ENCODE measurements at places on chromosomes 3 and 15. TPM values are rescaled to one million over a fixed set of nuclear protein-coding genes. Genes with fewer than 3 reads are reported as not detected.

Gene DLEC1
- 1.1 TPM for total RNA-seq

Gene LINGO1
- total RNA-seq, result not detected

Gene CEP70
- total RNA-seq, result 10.5 TPM

Gene CCR8
- 47.6 TPM for total RNA-seq

Gene CP
- total RNA-seq, result not detected

Gene AMT
- total RNA-seq, result 6.9 TPM

Gene OCA2
- total RNA-seq, result not detected

Gene SLC22A13
- 1.1 TPM for total RNA-seq

Gene PTPN9
- 34.0 TPM for total RNA-seq

Gene SPINT1
- total RNA-seq, result 3.7 TPM

Gene TERC
- 10.5 TPM for total RNA-seq

Gene TRANK1
- 41.8 TPM for total RNA-seq

- DNase-seq, result no peak
Measured at GRCh38 chr15:51475736-51476135, 134.3 kb downstream of the GLDN start.

- no peak for DNase-seq
Measured at GRCh38 chr3:115156046-115156654, 9.1 kb upstream of the ZBTB20 start.

GRCh38 chr15:58546635-58547627, 115.1 kb downstream of the LIPC start:
- no peak for DNase-seq

DNA sequence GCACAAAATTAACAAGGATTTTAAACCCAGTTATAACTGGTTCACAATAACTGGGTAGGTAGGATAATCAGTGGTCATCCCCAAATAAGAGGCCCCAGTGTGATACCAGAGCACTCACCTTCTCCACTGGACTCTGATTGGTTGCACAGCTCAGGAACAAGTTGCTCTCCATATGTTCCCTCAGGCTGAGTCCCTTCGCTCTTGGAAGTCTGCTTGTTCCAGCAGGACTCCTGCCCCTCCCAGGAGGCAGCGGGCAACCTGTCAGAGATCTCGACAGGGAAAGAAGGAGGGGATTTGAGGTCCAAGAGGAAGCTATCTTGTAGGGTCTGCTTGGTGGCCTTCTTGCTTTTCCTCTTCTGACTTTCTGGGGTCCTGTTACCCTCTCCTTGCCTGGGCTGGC, 51.6 kb upstream of the HEG1 start:
- no peak for DNase-seq

- DNase-seq, result no peak
Measured at GRCh38 chr3:133869586-133869985, 26.1 kb downstream of the RAB6B start.

GRCh38 chr3:174132421-174133042, 726.6 kb upstream of the NAALADL2 start:
- no peak for DNase-seq

GRCh38 chr3:28218071-28218916, 23.1 kb upstream of the CMC1 start:
- no peak for DNase-seq

GRCh38 chr15:38035701-38036100, 101.3 kb downstream of the TMCO5A start:
- DNase-seq, result no peak

DNA sequence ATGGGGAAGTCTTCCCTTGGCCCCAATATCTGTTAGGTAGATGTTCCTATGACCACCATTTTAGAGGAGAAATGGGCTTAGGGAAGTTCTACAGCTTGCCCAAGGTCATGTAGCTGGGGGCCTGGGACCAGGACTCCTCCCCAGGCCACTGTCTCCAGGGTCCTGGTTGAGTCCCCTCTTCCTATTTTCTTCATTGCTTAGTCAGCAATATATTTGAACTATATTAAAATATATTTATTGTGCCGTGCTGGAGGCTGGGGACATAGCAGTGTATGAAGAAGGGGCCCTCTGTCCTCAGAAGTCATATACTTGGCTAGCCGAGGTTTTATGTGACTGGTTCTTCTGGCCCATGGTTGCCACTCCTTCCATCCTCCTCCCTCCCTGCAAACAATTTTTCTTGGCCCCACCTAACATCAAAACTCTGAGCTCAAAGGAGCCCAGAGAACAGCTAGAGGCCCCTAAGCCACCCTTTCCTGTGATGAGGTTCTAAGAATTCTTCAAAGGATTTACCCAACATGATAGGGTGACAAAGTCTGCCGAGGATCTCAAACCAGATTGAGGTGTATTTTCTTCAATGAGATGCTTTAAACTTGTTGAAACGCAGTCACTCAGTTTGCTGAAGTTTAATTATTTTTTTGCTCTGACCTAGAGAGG, 121.2 kb upstream of the RASGRP1 start:
- peak; percentile 69 for DNase-seq

DNA sequence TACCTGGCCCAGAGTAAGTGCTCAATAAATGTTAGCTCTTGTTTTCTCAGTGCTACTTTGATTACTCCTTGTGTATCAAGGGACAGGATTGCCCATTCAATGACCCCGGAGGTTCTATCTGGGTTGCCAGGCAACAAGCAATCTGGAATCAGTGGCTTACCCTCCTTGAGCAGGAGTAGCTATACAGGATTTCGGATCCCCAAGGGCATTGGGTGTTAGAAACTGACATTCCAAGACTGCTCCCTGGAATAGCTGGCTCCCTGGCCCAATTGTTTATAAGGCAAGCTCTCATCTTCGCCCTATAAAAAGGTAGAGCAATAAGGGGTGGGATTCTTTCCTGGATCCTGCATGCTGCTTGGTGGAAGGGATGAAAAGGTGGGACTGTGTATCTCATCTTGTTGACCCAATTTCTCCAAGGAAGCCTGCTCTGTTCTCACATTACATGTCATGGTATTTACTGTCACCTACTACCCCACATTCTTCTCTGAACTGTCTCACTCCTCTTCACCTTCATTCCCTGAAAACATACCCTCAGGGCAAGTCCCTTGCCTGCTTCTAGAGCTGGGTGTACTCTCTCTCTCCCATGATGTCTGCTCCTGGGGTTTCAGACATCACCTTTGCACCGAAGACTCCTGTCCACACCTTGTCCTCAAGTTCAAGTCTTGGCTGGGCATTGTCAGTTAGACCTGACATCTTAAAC, 26.4 kb upstream of the SCN10A start:
- DNase-seq, result no peak

GRCh38 chr3:104180906-104181305, 1185.8 kb upstream of the ALCAM start:
- DNase-seq, result no peak

DNA sequence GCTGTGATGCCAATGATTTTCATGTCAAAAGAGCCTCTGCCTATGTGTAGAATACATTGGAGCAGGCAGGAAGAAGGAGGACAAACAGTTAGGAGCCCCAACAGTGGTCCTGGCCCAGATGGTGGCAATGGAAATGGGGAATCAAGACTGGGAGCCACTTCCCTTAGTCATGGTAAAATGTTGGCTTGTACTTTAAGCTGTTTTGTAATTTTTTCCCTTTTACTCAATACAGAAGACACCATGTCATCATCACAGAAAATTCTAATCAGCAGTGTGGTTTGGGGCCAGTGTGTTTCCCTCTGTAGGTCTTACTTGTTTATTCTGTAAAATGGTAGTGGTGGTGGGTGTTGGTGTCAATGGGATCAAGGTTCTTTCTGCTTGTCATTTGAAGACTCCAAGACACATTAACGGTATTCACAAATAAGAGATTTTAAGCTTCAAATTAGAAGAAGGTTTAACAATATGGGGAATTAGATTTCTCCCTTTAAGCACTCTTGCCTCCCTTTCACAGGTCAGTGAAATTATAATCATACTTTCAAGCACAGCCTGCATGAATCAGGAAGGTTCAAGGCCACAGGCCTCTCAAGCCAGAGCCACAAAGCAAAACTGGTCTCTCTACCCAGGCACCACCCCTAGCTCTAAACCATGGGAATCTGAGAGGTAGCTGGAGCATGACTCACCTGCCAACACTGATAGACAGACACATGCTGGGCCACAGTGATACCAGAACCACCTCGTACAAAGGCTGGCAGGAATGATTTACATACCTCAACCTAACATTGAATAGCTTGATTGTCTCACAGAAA, 24.9 kb downstream of the SIAH2 start:
- peak; percentile 57 for DNase-seq

- DNase-seq, result no peak
Measured at GRCh38 chr3:122219242-122219872, 35.9 kb downstream of the CASR start.

DNA sequence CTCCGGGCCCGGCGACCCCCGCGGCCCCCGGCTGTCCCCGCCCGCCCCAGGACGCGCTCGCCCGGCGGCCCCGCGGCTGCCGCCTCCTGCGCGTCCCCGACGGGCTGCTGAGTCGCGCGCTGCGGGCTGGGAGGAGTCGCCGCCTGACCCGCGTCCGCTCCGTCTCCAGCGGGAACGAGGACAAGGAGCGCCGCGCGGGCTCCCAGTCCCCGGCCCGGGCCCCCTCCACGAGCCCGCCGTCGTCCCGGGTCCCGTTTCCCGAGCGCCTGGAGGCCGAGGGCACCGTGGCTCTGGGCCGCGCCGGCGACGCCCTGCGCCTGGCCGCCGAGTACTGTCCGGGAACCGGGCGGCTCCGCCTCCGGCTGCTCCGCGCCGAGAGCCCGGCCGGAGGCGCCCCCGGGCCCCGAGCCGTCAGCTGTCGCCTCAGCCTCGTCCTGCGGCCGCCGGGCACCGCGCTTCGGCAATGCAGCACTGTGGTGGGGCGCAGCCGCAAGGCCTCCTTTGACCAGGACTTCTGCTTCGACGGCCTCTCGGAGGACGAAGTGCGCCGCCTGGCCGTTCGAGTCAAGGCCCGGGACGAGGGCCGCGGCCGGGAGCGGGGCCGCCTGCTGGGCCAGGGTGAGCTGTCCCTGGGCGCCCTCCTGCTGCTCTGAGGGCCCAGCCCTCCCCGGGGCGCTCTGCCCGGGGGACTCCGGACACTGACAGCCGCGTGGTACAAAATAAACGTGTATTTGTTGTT, 1.5 kb downstream of the C2CD4A start:
- DNase-seq, result no peak

GRCh38 chr3:190188197-190188596, 67.5 kb upstream of the P3H2 start:
- no peak for DNase-seq

- no peak for DNase-seq
Measured at GRCh38 chr3:55897573-55898224, 410.6 kb upstream of the WNT5A start.

GRCh38 chr15:74294010-74294409, 57.9 kb downstream of the CCDC33 start:
- no peak for DNase-seq

DNA sequence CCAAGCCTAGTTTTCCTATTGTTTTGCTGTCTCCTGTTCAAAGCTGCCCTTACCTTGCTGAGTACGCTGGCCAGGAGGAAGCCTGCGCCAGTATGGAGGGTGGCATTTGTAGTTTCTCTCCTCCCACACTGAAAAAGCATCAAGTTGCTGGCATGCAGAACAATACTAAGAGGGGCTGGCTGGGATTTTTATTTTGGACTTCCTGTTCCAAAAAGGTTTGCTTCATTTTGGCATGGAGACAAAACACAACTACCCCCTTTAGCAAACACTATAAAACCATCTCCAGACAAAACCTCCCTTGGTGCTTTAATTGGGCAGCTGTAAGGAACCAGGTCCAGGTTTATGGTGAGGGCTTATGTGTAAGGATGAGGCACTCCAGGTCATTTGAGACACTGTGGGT, 457.6 kb downstream of the PDCD6IP start:
- no peak for DNase-seq

DNA sequence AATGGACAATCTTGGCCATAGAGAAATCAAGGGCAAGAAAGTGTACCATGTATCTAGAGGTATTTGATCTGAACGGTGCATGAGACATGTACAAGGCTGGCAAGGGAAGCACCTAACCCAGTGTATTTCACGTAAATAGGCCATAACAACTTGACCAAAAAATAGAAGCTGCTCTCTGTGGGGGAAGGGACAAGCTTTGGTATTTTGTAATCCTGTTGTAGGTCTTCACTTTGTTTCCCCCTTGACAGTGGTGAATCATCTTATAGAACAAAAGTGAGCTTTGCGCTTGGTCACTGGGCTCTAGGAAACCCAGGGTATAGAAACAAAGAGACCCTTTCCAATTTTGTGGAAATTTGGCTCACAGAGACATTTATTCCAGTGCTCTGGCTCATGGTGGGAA, 21.0 kb downstream of the LARS2 start:
- DNase-seq, result no peak

DNA sequence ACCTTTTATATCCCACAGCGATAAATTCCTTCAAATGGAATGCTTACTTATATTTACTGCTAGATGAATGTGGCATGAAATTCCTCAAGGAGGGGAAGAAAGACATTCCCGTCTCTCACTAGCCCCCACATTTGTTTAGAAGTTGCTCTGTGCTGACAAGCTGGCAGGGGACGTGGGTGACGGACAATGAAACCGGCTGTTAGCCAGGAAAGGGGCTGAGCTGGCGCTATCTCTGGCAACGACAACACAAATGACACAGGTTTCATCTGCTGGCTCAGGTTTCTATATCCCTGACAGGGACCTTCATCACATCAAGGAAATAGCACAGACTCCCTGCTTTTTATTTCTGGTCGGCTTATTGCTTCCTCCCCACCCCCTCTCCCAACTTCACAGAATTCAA, 15.8 kb downstream of the RUVBL1 start:
- DNase-seq, result no peak

DNA sequence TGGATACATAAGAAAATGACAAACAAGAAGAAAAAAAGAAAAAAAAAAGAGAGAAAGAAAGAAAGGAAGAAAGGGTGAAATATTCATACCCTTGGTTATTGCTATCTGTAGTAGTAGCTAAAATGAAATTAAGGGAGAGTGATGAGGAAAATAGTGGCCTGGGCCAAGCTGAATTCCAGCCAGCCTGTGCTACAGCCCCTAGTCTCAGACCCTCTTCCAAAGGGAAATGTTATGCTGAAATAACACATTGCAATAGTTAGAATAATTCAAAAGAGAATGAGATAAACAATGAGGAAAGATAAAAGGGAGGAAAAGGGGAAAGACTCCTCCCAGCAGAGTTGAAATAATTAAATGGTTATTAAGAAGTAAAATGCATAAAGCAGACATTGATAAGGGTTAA, 268.4 kb upstream of the ROBO1 start:
- no peak for DNase-seq

Measured in activated CD8-positive, alpha-beta memory T cell treated with anti-CD3 and anti-CD28 coated beads, Interleukin-2, amount 10 ng/mL, durations not matched to agents 7 days and 5 days (primary cell).